ENCODE measurements at places on chromosomes 12 and 14.
A peak's percentile ranks its signal among the peaks of the same experiment; 100 is the strongest.

DNA sequence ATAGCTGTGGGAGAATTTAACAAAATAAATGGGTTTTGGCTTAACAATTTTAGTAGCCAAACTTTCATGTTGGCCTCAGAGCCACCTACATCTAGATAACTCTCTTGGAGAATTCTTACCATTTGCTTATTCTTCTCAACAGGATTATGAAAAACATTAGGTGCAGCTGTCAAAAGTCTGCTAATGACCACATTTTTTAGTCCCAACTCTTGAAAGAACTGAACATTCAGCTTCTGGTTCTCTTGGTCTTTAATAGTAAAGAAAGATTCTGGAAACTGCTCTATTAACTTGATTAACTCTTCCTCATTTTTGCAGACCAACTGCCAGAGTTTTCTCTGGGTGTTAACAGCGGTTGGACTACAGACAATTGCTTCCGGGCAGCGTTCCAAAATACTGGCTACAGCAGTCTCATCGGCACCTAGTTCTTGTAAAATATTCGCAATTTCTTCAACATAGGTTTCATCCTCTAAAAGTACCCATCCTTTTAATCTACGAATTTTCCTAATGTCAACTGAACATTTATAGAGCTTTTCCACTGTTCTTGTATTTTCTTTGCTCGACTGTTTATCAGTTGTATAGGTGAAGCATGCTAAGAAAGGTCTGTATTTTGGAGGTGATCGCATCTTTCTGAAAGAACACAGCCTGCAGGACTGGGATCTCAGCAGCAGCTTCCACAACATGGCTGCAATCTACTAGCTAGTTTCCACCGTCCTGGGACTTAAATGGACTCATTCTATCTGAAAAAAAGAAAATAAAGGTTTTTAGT, 8.7 kb downstream of the MTERF2 start:
- no peak overlapping the region for H3K27ac ChIP-seq
- H3K27me3 ChIP-seq = no peaks in the 10 kb centered on the region
- no peak for DNase-seq
- no peaks in the 10 kb centered on the region for H3K36me3 ChIP-seq
- H3K4me3 ChIP-seq = no peak overlapping the region

DNA sequence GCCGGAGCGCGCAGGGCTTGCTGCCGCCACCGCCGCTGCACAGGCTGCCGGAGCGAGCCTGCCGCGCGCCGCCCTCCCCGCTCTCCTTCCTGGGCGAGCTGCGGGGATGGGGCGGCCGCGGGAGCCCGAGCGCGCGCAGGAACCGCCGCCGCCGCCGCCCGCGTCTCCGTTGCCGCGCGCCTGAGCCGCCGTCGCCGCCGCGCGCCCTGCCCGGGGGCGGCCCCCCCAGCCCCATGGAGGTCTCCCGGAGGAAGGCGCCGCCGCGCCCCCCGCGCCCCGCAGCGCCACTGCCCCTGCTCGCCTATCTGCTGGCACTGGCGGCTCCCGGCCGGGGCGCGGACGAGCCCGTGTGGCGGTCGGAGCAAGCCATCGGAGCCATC, 352 bp downstream of the PLXNC1 start:
- H3K27me3 ChIP-seq = peaks cover 43% of the 10 kb centered on the region
- H3K4me3 ChIP-seq = peak overlapping the region; percentile 67
- no peak overlapping the region for H3K27ac ChIP-seq
- no peaks in the 10 kb centered on the region for H3K36me3 ChIP-seq

DNA sequence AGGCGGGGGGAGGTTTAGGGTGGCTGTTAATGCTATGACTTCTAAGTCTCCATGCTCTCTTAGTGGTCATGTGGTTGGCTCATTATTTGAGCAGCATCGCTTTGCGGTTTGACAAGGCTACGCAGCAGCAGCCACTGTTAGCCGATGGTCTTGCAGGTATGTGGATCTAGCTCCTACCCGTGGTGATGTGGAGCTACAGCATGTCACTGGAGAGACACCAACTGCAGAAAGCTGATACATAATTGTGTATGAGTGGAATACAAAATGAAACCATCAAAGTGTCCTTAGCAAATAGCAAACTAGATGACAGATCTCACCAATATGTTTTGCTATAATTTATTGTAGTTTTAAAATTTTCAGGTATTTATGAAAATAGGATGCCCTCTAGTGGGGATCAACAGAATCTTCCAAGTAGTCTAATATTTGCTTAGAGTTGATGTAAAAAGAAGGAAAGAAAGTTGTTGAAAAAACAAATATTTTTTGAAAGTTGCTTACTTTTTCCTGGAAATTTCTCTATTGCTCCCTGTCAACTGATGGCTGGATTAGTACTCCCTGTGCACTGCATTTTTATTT, 94.9 kb downstream of the NAV3 start:
- no peaks in the 10 kb centered on the region for H3K4me1 ChIP-seq
- H3K36me3 ChIP-seq = no peaks in the 10 kb centered on the region
- H3K4me3 ChIP-seq = no peak overlapping the region
- peak; percentile 68 for DNase-seq
- H3K27me3 ChIP-seq = no peaks in the 10 kb centered on the region

DNA sequence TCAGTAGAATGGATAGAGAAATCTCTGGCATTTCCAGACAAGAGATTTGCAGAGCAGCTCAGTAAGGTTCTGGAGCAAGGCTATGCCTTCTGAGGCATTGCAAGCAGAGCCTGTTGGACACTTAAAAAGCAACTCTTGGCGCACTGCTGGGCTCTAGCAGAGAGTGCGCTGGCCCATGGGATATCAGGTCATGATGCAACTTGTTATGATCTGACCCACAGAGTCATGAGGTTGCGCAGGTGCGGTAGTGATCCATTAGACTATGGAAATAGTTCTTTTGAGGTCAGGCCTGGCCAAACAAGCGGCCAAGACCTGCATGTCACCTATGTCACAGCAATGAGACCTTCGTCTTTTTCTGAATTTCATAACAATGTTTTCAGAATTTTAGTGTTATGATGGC, 168.6 kb downstream of the TMTC3 start:
- no peak for DNase-seq
- no peaks in the 10 kb centered on the region for H3K27me3 ChIP-seq
- no peak overlapping the region for H3K4me3 ChIP-seq
- H3K4me1 ChIP-seq = no peaks in the 10 kb centered on the region

DNA sequence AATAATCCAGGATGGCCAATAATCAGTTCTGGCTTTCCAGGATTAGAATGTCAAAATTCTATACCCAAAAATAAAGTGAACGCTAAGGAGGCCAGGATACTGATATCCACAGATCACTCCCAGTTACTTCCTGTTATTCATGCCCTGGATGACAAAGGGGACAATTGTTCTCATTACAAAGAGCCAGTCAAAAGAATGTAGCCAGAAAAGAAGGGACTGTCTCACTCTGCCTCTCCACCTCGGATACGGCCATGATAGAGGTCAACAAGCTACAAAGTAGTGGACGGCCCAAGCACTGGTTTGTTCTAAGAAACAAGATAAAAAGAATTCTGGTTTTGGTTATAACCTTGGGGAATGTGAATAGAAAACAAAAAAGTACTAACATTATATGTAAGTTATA, 116.1 kb upstream of the ATF7IP start:
- DNase-seq = no peak
- H3K4me1 ChIP-seq = no peaks in the 10 kb centered on the region
- H3K27me3 ChIP-seq = no peaks in the 10 kb centered on the region
- H3K27ac ChIP-seq = no peak overlapping the region
- H3K36me3 ChIP-seq = no peaks in the 10 kb centered on the region

- peaks cover 30% of the 10 kb centered on the region for H3K4me1 ChIP-seq
- H3K27ac ChIP-seq = no peak overlapping the region
- H3K27me3 ChIP-seq = no peaks in the 10 kb centered on the region
- DNase-seq = no peak
- no peak overlapping the region for H3K4me3 ChIP-seq
Measured at GRCh38 chr12:49825971-49826421, 2.2 kb downstream of the NCKAP5L start.

- H3K27ac ChIP-seq = no peak overlapping the region
- H3K27me3 ChIP-seq = no peaks in the 10 kb centered on the region
- H3K36me3 ChIP-seq = no peaks in the 10 kb centered on the region
- H3K4me3 ChIP-seq = no peak overlapping the region
- H3K4me1 ChIP-seq = no peaks in the 10 kb centered on the region
- DNase-seq = no peak
Measured at GRCh38 chr12:96549341-96549740, 60.0 kb downstream of the CFAP54 start.

Measured in H1 (cell line).